ENCODE measurements at places on chromosomes 3 and 15. TPM values are rescaled to one million over a fixed set of nuclear protein-coding genes. Genes with fewer than 3 reads are reported as not detected.

GRCh38 chr3:125042725-125043406, 12.9 kb downstream of the HEG1 start:
- no peak for DNase-seq

Gene TRIM42
- not detected for total RNA-seq

GRCh38 chr3:32817558-32818228, at the start of gene TRIM71:
TRIM71 (plus strand) TSS chr3:32817997; CDS start chr3:32818081, 84 bp downstream.
- DNase-seq = no peak

- no peak for DNase-seq
These were observed 52.3 kb downstream of the WNT5A start for GRCh38 chr3:55434789-55435188.

DNA sequence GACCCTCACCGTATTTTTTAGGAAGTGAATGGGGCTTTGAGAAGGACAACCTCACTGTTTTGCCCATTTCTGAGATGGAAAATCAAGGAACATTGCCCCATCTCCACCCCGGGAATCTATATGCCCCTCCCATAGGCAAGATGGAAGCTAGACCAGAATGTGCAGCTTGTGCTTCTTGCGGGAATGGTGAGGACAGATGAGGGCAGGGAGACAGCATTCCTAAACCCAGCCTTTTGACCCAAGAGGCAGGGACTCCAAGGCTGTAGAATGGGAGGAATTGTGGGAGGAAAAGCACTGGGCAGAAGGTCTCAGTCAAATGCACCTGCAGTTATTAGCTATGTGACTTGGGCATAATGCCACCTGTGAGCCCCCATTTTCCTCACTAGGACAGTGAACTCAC, 66.9 kb downstream of the SMAD3 start:
- no peak for DNase-seq

DNA sequence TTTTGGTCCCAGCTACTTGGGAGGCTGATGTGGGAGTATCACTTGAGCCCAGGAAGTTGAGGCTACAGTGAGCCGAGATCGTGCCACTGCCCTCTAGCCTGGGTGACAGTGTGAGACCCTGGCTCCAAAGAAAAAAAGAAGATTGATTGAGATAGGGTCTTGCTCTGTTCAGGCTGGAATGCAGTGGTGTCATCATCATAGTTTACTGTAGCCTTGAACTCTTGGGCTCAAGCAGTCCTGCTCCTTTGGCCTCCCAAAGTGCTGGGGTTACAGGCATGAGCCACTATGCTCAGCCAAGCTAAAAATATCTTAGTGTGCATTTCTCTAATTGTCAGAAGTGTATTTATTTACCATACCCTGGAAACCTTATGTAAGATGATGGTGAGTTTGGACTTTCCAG, 43.9 kb downstream of the IGF1R start:
- DNase-seq = no peak

Gene PPARG
- 46.4 TPM for total RNA-seq
